ENCODE measurements at places on chromosomes 5 and 9.

- DNase-seq: no peak
Observed at GRCh38 chr9:95482621-95483020, 34.1 kb downstream of the PTCH1 start.

- no peak for DNase-seq
Observed at GRCh38 chr5:124124711-124125229, 612.8 kb downstream of the CSNK1G3 start.

DNA sequence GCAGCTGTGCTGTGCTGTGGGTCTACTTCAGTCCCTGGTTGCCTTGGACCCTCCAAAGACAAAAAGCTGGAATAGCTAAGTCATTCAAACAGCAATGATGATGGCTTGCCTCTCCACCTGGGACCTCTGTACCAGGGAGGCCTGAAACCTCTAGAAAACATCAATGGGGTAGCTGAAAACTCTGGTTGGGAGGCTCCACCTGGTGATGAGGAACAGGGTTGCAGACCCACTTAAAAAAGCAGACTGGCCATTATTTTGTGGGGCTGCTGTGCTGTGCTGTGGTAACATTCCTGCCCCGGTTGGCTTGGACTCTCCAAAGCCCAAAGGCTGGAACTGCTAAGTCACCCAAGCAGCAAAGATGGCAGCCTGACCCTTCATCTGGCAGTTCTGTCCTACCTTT, 839.3 kb upstream of the ARRDC3 start:
- no peak for DNase-seq

DNA sequence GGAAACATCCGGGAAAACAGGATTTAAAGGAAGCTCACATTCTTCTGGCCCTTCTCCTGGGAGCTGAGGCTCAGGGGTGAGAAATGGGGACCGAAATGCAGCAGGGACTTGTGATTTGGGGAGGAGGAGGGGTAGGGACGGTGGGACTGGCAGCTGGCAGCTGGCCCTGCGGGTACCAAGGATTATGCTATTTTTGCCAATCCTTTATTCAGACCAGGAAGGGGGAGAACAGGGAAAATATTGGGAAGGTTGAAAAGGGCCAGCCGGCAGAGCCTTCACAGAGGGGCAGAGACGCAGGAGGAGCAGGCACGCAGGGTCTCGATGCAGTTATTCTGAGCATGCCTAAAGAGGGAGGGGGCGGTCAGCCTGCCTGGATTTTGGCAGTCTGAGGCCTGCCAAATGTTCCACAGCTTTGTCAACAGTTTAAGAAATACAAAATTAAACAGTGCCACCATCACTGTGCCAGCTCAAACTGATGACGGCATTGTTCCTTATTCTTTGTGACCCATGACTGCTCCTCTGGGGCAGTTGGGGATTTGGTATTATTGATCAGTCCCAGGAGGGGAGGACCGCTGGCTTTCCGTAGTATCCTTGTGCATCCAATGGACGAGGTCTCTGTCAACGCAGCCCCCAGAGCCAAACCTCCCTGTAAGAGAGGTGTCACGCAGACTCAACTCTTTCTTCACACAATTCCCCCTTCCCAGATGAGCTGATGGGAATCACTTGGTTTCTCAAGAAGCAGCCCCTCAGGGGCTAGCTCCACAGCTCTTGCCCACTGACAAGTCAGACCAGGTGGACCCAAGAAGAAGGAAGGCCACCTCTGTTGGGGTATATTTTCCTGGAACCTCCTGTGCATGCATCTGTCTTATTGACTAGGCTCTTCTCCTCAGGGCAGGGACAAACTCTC, 553.3 kb downstream of the BNC2 start:
- DNase-seq: no peak

GRCh38 chr9:93296889-93297480, 113.0 kb downstream of the WNK2 start:
- DNase-seq: no peak

- no peak for DNase-seq
Observed at GRCh38 chr5:96008987-96009647, 47.5 kb upstream of the ELL2 start.

DNA sequence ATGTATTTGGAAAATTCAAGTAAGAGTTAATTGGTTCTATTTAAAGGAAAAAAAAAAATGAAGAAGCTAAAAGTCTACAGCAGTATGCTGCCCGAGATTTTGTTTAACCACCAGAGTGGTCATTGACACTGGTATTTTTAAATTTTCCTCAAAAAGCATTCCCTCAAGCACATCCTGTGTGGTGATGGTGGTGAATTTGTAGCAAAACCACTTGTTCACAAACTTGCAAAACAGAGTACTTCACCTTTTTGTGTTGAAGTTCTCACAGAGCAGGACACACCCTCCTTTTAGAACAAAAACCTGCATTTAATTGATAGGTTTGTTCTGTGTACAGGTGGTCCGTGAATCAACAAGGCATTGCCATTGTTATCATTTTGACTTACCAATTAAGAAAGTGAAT, 374.2 kb downstream of the EFNA5 start:
- DNase-seq: no peak

- no peak for DNase-seq
Observed at GRCh38 chr5:17312358-17312757, 94.9 kb downstream of the BASP1 start.

GRCh38 chr5:8366266-8366665, 497.3 kb downstream of the MTRR start:
- peak; percentile 2 for DNase-seq

DNA sequence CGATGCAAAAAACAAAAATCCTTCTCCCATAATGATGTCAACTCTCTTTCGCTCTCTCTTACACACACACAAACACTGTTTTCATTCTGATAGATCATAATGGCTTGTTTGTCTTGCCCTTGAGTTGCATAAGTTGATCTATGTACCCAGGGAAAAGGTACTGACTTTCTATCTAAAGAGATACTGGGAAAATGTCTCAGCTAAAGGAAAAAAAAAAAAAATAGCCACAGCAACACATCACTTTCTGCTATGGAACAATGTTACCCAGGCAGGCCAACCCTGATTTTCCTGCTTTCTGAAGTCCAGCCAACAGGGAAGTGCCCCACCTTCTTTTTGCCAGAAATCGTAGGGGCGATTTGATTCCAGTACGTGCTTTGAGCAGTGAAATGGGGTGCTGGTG, 212.6 kb upstream of the ACTBL2 start:
- DNase-seq: no peak

- no peak for DNase-seq
Observed at GRCh38 chr5:19615661-19616060, 372.3 kb downstream of the CDH18 start.

- DNase-seq: peak; percentile 34
Observed at GRCh38 chr5:149731617-149732323, 1.7 kb downstream of the PPARGC1B start.

- DNase-seq: no peak
Observed at GRCh38 chr5:11268891-11269290, 507.9 kb upstream of the DAP start.

- no peak for DNase-seq
Observed at GRCh38 chr5:135493406-135494180, 41.4 kb upstream of the TIFAB start.

DNA sequence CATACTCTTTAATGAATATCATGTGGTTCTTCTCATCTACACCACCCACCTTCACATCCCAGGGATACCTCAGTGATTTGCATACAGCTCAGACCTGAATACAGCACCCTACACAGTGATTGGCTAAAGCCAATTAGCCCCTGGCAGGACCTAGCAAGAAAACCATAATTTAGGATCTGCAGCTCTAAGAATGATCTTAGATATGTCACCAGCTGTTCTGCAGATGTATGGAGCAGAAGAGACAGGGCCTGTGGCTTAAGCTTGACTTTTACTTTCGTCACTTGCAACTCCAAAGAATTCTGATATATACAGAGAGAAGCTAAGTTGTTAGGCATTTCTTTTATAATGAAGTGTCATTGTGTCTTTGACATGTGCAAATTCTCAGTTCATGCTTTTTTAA, 483.2 kb upstream of the C9orf72 start:
- no peak for DNase-seq

- DNase-seq: no peak
Observed at GRCh38 chr5:179054036-179054785, 6.0 kb upstream of the ZNF354C start.

- no peak for DNase-seq
Observed at GRCh38 chr9:126860757-126861466, 473 bp downstream of the ZBTB34 start.

GRCh38 chr5:38871790-38872551, 26.2 kb downstream of the OSMR start:
- no peak for DNase-seq

DNA sequence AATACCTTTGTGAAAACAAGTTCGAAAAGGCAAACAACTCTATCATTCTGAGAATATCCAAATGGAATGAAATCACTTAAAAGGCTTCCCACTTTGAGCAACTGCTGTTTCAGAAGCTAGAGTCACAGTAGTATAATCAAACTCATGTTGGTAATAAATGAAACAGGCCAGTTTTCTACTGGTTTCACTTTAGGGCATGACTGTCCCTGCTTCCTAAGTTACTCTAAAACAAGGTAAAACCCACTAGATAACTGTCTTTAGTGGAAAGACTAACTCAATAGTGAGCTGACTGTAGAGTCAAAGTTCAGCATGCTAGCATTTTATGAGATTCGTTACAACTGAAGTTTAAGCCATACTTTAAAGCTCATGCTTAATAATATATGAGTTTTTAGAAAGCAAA, 6.0 kb downstream of the CDC26 start:
- no peak for DNase-seq

- no peak for DNase-seq
Observed at GRCh38 chr5:163548649-163549048, 43.2 kb downstream of the MAT2B start.

DNA sequence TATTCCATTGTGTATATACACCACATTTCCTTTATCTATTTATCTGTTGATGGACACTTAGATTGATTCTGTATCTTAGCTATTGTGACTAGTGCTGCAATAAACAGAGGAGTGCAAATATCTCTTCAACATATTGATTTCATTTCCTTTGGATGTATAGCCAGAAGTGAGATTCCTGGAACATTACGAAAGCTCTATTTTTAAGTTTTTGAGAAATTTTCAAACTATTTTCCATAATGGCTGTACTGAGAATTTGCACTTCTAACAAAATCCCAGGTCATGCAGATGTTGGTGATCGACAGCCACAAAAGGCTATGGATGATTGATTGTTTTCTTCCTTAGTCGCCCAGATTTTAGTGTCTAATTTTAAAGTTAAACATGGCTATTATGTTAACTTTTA, 132.7 kb upstream of the MTAP start:
- no peak for DNase-seq

GRCh38 chr5:154276261-154276972, 85.9 kb downstream of the GALNT10 start:
- no peak for DNase-seq

DNA sequence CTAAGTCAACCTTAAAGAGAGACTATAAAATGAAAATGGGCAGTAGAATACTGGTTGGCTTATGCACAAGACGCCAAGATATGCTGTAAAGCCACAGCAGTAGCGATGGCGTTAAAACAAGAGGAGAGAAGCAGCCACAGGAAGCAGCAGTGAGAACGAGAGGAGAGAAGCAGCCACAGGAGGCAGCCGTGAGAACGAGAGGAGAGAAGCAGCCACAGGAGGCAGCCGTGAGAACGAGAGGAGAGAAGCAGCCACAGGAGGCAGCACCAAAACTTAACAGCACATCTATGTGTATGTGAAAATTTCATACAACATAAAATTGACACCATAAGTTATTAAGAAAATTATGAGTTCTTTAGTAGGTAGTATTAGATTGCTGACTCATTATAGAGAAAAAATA, 2318.6 kb upstream of the ACO1 start:
- DNase-seq: no peak

- no peak for DNase-seq
Observed at GRCh38 chr9:21728781-21729180, 73.7 kb upstream of the MTAP start.

GRCh38 chr5:145830594-145830993, 4.5 kb downstream of the PRELID2 start:
- no peak for DNase-seq

DNA sequence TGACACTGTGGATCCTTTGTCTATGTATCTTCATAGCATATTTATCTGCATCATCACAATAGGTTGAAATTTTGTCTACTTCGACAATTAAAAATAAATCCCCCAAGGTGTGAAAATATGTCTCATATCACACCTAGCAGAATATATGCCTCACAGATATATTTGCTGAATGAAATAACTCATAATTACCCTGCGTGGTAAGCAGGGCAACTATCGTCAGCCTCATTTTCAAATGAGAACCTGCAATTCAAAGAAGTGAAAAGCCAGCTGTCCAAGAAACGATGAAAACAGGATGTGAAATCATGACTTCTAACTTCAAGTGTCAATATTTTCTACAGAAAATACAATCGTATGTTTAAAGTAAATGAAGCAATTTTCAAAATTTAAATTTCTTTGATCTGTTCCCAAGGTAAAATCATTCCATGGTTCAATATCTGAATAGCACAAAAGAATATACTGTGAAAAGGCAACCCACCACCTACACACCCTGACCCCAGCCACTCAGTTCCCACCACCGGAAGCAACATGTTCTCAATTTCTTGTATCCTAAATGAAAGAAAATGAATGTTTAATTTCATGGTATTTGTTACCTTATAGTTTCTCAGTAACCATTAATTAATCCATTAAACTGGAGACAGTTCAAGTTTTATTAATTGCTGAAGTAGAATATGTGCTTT, 57.1 kb downstream of the TBCA start:
- DNase-seq: no peak

DNA sequence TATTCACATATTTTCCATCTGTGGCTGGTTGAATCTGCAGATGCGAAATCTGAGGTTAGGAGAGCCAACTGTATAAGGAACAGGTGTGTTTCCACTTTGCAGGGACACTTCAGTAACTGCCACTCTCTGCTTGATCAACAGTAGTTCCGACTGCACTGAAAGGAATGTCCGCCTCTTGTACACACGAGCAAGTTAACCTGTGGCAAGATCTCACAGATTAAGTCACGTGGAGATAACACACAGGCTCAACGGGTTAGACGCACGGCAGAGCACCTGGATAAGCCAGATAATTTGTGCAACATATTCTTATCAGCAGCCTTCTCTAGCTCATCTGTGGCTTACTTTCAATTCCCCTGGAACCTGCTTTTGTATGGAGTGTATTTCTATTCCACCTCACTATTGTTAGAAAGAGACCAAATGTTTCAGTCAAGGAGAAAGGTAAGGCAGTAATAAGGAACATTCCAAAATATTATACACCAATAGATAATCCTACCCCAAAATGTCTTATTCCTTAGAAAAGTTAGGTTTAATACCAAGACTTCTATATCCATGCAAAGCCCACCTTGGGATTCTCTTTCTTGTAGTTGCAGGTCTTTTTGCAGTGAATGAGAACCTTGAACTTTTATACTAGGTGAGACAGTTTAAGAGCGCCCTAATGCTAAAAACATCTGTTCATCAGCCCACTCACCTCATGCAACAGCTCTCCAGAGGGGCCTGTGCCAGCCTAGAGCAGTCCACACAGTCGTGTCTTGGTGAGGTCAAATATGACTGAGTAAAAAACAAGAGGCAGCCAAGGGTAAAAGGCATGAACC, 6.5 kb upstream of the C9 start:
- DNase-seq: no peak

GRCh38 chr5:73405691-73406090, 42.9 kb downstream of the FOXD1 start:
- DNase-seq: no peak

- DNase-seq: no peak
Observed at GRCh38 chr5:31346896-31347551, 153.5 kb downstream of the CDH6 start.
